Stimulated activated CD4-positive, alpha-beta T cell treated with anti-CD3 and anti-CD28 coated beads, TNF-alpha, amount 100 ng/mL, for 4 hours (primary cell): ENCODE measurements at places on chromosomes 1 and 21.

- DNase-seq: no peak
These were observed 65.6 kb upstream of the SRSF10 start for GRCh38 chr1:24045771-24046170.

- no peak for DNase-seq
These were observed 125.7 kb downstream of the MATN1 start for GRCh38 chr1:30597711-30598110.

DNA sequence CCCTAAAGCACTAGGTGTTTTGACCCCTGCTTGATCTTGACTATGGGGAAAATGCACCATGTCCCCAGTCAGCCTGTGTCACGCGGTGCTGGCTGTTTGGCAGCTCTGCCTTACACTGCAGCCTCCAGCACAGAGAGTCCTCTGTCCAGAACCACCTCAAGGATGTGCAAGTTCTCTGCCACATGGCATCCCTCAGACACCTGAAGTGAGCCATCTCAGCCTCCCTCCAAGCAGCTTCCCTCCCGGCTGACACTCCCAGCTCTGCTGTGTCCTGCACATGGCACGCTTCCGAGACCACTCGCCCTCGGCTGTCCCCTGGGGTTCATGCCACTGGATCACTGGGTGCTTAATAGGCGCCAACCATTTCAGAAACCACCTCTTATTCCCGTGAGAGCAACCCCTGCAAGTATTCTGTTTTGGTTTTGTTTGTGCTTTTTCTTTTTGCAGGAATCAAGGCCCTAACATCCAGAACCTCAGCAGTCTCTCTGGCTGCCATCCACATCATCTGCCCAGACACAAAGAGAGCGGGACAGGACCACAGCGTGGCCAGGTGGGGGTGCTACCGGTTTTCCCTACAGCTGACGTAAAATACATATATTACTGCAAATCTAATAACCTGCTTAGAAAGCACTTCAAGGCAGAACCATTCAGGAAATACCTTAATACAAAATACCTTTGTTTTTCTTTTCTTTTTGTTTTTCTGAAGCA lies 45.7 kb downstream of the CAPZB start:
- no peak for DNase-seq

DNA sequence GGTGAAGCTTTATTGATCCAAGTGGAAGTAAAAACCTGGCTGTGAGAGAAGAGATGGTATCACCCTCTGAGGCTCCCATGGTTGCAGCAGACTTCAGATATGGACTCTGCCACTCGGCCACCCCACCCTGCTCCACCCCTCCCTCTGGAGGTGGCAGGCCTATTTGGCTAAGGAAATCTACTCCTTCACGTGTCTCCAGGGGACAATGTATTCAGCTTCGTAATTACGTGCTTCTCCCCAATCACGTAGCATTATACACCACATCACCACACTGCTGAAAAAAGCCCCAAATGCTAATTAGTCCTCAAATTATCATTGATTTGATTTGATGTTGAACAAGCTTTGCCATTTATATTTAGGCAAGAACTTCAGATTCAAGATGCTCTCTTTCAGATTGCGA lies 220.7 kb downstream of the OMA1 start:
- no peak for DNase-seq

- peak; percentile 5 for DNase-seq
These were observed at the start of gene SOX13 for GRCh38 chr1:204072931-204073836. Gene SOX13 (plus strand): TSS chr1:204073115. CDS start chr1:204112916, 39,801 bp downstream.

DNA sequence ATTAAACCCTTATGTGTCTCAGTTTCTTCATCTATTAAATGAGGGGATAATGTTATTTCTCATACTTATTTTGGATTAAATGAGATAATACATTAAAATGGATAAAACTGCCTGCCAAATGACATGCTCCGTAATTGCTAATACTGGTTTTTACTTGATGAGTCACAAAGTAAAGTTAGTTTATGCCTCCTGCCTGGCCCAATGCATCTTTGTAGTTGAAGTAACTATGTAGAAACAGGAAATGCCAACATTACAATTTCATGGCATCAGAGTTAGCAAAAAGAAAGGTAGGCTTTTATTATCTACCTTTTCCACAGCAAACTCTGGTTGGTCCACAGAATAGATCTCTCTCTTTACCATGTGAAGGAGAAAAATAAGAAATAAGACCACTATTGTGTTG lies 214.5 kb downstream of the TBX15 start:
- DNase-seq: no peak

- no peak for DNase-seq
These were observed 33.5 kb downstream of the SCYL3 start for GRCh38 chr1:169860187-169860586.

GRCh38 chr1:73821520-73821919 lies 376.5 kb downstream of the LRRIQ3 start:
- no peak for DNase-seq

- DNase-seq: no peak
These were observed 86.5 kb upstream of the WNT4 start for GRCh38 chr1:22229379-22229778.

GRCh38 chr1:43067977-43068751 lies 103.9 kb downstream of the EBNA1BP2 start:
- DNase-seq: no peak

DNA sequence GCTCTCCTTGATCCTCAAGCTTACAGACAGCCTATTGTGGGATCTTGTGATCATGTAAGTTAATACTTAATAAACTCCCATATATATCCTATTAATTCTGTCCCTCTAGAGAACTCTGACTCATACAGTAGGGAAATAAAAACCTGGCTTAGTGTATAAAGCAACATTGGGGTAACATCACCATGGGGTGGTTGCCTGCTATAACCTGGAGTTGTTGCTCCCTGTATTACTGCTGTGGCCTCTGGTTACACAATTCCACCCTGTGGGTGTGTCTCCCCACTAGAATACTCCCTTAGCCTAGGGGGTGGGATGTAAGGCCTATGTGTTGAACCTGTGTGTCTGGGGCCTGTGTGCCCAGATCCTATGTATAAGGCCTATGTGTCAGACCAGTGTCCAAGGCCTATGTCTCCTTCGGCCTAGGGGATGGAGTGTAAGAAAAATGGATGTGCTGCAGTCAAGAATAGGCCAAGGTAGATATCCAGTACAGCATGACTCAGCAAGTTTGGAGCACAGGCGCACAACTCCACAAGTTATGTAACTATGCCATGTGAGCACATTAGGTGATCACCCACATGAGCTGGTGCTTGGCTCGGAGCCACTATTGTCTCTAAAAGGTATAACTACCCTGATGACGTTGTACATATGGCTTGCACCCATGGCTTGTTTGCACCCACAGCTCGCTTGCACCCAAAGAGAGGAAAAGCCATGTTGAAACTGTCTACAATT lies 96.8 kb upstream of the C1orf21 start:
- no peak for DNase-seq

- peak; percentile 53 for DNase-seq
These were observed at the start of gene KCNA3 for GRCh38 chr1:110674337-110675059. Gene KCNA3 (minus strand): TSS chr1:110674940. CDS start chr1:110674809, 131 bp downstream.

GRCh38 chr1:183842795-183843144 lies 37.9 kb downstream of the RGL1 start:
- no peak for DNase-seq

- DNase-seq: no peak
These were observed 469.6 kb downstream of the NPHP4 start for GRCh38 chr1:5522531-5523145.

GRCh38 chr1:9093091-9093490 lies 23.7 kb upstream of the SLC2A5 start:
- no peak for DNase-seq

DNA sequence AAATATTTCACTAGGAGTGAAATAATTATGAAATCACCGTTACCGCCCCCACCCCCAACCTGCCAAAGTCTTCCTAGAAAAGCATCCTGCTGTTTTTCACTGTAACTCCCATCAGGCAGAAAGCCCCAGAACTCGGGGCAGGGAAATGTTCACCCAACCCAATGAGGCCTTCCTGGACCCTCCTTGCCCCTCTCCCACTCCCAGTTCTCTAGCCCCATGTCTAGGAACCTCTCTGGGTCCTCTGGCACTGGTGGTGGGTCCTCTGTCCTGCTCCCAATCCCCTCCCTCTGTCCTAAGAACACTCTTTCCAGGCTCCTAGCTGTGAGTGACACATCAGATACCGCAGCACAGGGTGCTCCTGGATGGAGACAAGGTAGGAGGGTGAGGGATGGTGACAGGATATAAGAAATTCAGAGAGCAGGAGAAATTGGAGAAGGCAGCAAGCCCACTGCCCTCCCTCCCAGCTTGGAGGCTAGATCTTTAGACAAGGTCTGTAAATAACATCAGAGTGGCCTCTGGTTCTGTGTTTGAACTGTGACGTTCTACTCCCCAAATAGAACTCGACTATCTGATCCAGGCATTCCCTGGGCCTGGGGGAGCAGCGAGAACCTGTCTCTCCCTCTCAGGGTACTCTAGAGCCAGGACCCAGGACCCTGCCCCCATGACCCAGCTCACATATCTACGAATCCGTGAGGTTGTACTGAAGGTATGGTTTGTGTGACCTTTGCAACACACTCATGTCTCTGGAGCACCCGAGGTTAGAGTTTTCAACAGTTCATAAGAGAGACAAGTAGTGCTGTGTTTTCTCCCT lies 23.3 kb upstream of the BTG2 start:
- DNase-seq: no peak

DNA sequence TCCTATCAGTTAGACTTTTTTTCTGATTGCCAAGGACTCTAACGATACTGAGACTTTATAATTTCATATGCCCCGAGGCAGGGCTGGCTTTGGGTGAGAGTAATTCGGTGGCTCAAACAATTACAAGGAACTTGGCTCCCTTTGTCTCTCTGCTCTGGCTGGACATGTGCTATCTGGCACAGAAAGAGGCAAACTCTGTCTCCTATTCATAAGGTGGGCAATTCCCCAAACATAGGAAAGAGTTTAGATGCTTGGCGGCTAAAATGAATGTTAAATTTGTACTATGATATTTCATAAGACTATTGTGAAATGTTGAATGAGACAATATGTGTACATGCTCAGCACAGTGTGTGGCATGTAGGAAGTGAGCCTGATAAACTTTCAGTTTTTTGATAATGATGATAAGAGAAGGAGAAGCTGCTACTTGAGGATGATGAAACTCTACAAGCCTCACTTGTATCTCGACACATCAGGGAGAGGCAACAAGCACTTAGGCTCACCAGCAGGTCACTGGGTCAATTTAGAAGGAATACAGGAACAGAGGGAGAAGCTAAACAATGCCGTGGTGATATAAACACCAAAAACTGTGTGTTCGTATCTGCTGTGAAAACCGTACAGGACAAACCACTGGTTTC lies 12.6 kb upstream of the NTPCR start:
- DNase-seq: no peak

- peak; percentile 26 for DNase-seq
These were observed 23.5 kb downstream of the F11R start for GRCh38 chr1:160997323-160998038.

GRCh38 chr21:42986125-42986783 lies 11.9 kb downstream of the PKNOX1 start:
- no peak for DNase-seq

DNA sequence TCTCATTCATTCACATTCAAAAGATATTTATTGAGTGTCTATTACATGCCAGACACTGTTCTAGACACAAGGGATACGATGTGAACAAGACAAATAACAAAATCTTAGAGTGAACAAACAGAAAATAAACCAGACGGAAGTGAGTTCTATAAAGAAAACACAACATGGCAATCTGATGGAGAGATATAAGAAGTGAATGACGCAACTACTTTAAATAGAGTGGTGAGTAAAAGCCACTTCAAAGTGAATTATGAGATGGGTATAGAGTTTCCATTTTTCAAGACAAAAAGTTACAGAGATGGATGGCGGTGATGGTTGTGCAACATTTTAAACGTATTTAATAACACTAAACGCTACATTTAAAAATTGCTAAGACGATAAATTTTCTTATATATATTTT lies 75.4 kb downstream of the CEP170 start:
- DNase-seq: no peak

- no peak for DNase-seq
These were observed 8.3 kb upstream of the CYP4B1 start for GRCh38 chr1:46790446-46791101.

DNA sequence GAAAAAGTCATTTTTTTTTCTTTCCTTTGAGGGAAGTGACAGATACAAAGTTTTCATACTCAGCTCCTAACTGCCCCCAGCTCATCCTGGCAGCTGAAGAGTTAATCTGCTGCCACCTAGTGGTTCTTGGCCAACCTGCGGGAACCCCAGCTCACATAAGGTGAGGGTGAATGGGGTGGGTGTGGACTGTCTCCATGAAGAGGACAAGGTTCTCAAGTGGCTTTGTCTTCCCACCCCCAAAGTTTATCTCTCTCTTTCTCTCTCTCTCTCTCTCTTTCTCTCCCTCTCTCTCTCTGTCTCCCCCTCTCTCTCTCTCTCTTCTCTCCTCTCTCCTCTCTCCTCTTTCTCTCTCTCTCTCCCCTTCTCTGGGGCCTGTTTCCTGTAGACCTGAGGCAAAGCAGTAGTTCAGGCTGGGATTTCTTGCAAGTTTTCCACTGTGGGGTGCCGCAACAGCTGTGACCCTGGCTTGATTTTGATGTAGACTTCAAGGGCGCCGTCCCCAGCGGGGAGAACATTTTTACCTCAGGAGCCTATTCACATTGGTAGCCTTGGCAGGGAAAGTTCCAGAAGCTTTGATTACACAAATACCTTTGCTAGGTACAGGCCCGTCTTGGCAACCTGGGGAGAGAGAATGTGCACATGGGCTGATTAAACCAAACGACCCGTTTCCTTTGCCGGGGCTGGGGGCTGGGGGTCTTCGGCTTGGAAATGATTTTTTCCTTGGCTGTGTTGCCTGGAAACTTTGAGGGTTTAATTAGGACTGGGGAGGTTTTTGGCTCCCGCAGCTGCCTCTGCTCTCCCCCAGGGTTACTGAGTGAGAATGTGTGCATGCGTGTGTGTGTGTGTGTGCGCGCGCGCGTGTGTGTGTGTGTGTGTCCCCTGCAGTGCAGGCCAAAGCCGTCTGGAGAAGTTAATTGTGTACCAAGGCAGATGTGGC lies 135.9 kb downstream of the TM2D1 start:
- peak; percentile 9 for DNase-seq

DNA sequence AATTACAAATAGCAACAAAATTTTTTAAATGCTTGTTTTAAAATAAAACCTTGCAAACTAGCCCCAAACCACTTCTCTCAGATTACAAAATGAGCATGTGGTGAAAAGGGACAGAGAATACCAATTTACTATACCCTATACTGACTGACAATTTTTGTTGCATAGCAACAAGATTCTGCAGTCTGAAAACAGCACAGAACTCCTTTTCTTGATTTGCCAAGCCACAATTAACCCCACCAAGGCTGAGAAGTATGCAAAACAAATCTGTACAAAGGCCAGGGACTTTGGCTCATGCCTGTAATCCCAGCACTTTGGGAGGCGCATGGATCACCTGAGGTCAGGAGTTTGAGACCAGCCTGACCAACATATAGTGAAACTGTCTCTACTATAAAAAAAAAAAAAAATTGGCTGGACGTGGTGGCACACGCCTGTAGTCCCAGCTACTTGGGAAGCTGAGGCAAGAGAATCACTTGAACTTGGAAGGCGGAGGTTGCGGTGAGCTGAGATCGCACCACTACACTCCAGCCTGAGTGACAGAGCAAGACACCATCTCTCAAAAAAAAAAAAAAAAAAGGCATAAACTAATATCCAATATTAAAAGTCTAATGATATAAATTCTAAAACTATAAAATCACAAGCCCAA lies 21.8 kb downstream of the ENAH start:
- no peak for DNase-seq
